ENCODE measurements at places on chromosomes 1 and 21. TPM values are rescaled to one million over a fixed set of nuclear protein-coding genes. Genes with fewer than 3 reads are reported as not detected.

- ATAC-seq, result peak; percentile 37
Observed at GRCh38 chr1:50493710-50494109, 70.5 kb upstream of the DMRTA2 start.

DNA sequence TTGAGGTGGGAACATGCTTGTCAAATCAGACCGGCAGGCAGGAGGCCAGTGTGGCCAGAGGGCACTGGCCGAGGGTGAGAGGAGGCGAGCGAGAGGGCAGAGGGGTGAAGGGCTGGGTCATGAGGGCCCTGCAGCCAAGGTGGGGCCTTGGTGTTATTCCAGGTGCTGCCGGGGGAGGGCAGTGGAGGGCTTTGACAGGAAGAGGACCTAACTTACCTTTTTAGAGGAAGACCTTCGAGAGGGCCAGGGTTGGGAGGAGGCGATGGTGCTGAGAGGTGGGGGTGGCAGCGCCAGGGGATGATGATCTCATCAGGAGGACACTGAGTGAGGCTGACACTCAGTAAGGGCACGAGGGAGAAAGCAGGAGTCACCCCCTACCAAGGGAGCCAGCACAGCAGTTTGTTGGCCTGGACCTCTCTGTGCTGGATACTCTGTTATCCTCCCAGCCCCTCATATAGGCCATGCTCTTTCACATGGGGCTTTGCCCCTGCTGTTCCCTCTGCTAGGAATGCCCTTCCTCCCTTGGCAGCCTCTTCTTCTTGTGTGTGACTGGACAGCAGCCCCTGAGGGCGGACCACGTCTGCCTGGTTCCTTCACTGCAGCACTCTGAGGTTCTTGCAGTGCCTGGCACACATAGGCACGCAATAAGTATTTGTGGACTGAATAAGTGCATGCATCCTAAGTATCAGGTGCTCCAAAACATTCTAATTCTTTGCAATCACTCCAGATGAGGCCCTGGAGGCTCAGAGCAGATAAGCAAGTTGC lies 7.5 kb upstream of the TTC22 start:
- ATAC-seq, result no peak

DNA sequence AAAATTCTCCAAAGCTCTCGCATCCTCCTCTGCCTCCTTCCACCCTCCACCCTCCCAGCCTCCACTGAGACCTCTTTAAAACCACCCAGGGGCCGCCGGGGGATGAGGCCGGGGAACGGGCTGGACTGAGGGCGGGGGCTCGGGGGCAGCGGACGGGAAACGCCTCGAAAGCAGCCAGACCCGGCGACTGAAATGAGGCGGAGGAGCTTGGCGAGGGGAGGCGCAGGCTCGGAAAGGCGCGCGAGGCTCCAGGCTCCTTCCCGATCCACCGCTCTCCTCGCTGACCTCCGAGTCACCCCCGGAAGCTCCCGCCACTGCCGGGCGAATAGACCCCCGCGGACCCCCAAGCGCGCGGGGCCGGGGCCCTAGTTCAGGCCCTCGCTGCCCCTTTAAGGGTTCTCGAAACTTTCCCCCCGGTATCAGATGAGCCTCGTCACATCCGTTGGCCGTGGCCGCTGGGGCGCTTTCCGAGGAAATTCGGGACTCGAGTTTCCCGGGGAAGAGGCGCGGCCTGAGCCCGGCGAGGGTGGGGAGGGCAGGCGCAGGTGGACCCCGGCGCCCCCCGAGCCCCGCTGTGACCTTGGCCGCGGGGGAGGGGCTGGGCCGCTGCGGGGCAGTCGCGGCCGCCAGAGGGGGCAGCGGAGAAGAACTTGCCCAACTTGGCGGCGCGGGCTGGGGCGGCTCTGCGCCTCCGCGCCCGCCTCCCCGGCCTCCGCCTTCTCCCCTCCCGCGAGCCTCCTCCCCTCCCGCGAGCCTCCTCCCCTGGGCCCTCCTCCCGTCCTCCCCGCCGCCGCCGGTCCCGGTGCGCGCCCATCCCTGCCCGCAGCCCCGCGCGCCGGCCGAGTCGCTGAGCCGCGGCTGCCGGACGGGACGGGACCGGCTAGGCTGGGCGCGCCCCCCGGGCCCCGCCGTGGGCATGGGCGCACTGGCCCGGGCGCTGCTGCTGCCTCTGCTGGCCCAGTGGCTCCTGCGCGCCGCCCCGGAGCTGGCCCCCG lies at the start of gene BACE2:
Gene BACE2, plus strand, starts transcription at position 813 of the 995 bp plus-strand sequence. Its CDS starts 104 bp downstream, at position 917.
- ATAC-seq, result peak; percentile 80

DNA sequence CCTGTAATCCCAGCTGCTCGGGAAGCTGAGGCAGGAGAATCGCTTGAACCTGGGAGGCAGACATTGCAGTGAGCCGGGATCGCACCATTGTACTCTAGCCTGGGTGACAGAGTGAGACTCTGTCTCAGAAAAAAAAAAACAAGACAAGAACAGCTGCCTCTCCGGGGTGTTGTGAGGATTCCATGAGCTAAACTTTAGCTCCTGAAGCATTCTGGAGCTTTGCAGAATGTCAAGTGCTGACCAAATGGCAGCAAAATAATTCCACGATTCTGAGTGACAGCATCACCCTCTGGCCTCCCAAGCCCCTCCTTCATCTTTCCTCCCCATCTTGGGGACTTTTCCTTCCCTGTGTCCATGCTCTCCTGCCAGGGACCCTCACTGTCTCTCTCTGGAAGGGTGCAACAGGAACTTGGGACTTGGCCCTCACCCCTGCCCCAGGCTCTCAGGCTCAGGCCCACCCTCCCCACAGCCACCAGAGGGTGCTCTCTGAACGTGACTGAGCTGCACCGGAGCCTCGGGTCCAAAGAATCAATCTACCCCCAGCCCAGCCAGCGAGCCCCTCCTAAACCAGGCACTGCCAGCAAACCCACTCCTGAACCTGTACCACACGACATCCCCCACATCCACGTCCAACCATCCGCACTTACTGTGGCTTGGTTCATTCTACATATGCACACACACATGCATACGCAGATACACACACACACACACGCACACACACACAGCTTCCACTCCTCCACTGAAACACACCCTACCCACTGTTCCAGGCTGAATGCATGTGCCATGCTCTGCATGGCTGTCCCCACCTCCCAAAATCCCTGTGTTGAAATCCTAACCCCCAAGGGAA lies 45.7 kb downstream of the ACOT7 start:
- ATAC-seq, result no peak

GRCh38 chr1:197683280-197683679 lies 92.0 kb downstream of the DENND1B start:
- ATAC-seq, result no peak

GRCh38 chr1:99843760-99844159 lies 6.4 kb upstream of the AGL start:
- no peak for ATAC-seq

DNA sequence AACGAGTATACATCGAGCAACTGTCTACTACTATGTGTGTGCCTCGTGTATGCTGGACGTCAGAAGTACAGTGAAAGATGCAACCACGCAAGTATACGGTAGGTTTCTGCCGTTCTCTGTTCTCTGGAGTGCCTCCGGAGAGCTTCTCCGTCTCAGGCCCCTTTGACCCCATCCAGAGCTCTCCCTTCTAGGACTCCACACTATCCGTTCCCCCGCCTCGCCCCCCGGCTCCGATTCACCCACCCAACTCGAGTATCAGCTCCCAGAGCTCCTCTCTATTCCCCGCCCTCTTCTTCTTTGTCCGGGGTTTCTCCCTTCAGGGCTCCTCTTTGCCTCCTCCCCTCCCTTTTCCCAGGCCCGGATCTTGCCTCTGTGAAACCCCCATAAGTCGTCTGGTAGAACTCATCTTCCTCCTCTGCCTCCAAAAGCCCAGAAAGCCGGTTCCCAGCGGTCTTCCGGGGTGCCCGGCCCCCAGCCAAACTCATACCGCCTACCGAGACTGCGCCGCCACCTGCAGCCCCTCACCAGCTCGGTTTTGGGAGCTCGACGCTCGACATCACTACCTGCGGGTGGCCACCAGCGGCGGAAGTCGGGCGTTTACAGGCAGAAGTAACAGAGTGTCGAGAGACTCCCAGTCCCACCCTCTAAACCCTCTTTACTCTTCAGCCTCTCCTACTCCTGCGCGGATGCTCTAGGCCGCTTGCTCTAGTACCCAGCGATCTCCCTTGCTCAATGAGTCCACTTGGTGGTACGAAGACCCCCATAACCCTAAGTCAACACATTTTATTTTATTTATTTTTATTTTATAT lies at the start of gene VPS72:
Gene VPS72, minus strand, starts transcription at position 561 of the 809 bp plus-strand sequence. Its CDS starts 76 bp downstream, at position 485.
- ATAC-seq, result peak; percentile 91

DNA sequence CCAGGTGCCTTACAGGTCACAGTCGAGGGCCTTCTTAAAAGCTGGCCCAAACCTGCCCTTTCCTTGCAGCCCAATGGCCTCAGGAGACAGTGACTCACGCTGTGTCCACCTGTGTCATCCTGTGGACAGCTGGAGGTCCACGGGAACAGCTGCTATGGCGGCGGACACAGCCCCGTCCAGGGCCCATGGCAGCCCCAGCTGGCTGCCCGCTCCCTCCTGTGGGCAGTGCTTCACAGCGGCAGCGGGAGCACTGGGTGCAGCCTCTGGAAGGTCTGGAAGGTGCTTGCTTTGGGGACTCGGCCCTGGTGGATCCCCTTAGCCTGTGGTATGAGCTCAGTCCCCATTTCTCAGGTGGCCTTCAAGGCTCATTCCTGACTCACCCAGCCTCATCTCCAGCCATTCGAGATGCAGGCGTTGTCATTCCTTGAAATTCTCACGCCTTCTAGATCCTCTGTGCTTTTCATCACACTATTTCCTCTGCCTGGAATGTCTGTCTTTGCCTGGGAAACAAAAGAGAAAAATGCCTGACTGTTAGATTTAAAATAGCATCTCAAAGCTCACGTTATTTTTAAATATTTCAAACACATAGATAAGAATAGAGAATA lies 86.8 kb downstream of the KIF26B start:
- no peak for ATAC-seq

- no peak for ATAC-seq
Observed at GRCh38 chr1:94020764-94021579, 100.0 kb downstream of the ABCA4 start.

DNA sequence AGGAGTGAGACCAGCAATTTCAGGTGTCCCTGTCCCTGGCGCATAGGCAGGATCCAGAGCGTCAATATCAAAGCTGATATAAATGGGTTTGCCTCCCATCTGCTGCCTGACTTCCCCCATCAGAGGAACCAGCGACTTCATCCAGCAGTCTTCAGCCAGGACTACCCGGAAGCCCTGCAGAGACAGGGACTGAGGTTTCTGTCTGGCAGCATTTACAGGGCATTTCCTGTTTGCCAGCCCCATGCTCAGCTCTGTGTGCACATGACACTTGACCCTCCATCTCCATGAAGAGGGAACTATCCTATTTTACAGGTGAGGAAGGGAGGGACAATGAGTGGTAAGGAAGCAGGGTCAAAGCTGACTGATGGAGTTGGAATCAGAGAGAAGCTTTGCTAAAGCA lies 7.2 kb downstream of the AGMAT start:
- peak; percentile 15 for ATAC-seq

- ATAC-seq, result peak; percentile 29
Observed at GRCh38 chr1:156319664-156320063, 18.4 kb downstream of the CCT3 start.

DNA sequence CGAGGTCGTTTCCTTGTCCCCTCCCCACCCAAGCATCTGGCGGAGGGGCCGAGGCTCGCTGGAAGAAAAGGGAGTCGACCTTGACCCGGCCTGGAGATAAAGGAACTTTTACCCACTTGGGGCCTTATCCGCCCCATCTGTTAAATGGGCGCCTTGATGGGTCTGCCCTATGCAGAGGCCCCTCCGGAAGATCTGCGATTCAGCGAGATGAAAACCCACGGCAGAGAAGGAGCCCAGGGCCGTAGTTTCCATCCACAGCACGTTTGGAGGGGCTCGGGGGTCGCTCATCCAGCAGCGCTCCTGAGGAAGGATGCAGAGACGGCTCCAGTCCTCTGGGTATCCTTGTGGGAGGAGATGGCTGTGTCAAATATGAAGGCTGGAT lies 518 bp downstream of the NCMAP start:
- ATAC-seq, result no peak

- ATAC-seq, result no peak
Observed at GRCh38 chr21:33820230-33820770, 95.3 kb downstream of the ATP5PO start.

DNA sequence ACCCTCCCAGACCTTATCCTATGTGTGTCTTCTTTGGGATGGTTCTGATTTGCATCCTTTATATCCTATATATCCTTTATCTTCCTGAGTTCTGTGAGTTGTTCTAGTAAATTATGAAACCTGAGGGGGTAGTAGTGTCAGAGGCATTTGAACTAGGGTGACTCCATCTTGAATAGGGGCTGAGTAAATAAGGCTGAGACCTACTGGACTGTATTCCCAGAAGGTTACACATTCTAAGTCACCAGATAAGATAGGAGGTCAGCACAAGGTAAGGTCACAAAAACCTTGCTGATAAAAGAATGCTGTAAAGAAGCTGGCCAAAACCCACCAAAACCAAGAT lies 50.6 kb downstream of the SUSD4 start:
- ATAC-seq, result peak; percentile 11

DNA sequence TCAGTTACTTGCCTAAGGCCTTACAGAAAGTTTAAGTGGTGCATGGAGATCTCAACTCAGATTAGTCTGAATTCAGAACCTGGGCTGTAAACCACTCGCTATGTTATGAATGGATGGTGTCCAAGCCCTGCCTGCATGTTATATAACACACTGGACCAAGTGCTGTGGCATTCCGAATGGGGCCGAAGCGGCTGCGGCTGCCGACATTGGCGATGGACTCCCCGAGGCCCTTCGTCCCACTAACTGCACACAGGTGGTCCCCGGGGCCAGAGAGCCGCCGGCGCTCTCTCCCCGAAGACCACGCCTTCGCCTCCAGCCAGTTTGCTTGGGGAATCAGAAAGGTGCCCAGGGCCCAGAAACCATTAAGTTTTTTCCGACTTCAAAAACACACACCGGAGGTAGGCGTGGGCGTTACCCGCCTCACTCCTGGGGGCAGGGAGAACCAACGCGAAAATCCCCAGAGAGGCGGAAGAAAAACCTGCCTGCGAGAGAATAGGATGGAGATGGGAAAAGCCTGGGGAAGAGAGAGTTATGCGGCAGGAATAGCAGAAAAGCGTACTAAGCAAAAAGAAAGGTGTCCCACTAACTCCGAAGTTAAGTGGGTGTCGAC lies 579 bp upstream of the TENT5C start:
- peak; percentile 17 for ATAC-seq

- ATAC-seq, result no peak
Observed at GRCh38 chr1:200670242-200671118, 773 bp upstream of the DDX59 start.

DNA sequence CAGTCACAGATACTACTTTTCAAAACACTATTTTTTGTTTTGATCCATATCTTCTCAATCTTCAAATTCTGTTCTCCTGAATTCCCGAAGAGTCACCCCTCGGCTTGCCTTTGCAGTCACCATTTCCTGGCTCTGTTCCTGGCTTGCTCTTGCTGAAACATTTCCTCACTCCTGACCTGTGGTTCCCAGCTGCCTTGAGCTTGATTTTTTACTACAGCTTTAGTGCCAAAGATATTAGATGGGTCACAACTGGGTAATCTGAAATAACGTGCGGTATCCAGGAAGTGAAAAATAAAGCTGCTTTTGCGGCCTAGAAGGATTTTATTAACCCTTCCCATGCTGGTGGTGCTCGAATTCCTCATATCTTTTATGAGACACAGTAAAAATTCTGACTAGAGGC lies 318.8 kb downstream of the PCP4 start:
- no peak for ATAC-seq

GRCh38 chr1:12009318-12009947 lies 9.9 kb upstream of the MIIP start:
- ATAC-seq, result peak; percentile 15

- ATAC-seq, result peak; percentile 51
Observed at GRCh38 chr1:230300322-230301301, 125.5 kb downstream of the PGBD5 start.

GRCh38 chr1:203063287-203063686 lies 22.5 kb downstream of the MYOG start:
- no peak for ATAC-seq

CR1L gene
- not detected for total RNA-seq

SLAMF8 gene
- total RNA-seq, result 0.80 TPM

GJC2 gene
- total RNA-seq, result 0.44 TPM

OR10J1 gene
- not detected for total RNA-seq

Measured in esophagus mucosa (tissue), 1 donor.